ENCODE measurements at places on chromosomes 7 and 10.

DNA sequence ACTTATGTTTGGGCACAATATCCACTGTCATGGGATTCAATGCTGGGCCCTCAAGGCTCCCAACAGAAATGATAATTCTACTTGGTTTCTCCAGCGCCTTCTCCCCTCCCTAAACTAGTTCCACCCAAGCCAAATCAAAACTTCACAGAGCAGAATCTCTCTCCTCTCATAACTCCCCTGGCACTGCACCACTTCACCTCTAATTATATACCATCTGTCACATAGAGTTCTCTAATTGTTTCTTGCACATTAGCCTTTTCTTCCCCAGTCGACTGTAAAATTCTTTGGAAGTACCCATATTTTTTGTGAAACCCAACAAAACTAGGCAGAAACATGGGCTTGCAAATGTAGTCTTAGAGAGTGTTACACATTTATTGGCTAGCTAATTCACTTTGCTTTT, 8.1 kb downstream of the SGMS1 start:
- H3K36me3 ChIP-seq: no peaks in the 10 kb centered on the region
- no peak overlapping the region for H3K27ac ChIP-seq
- no peaks in the 10 kb centered on the region for H3K27me3 ChIP-seq
- H3K4me3 ChIP-seq: no peak overlapping the region
- peaks cover 72% of the 10 kb centered on the region for H3K4me1 ChIP-seq

DNA sequence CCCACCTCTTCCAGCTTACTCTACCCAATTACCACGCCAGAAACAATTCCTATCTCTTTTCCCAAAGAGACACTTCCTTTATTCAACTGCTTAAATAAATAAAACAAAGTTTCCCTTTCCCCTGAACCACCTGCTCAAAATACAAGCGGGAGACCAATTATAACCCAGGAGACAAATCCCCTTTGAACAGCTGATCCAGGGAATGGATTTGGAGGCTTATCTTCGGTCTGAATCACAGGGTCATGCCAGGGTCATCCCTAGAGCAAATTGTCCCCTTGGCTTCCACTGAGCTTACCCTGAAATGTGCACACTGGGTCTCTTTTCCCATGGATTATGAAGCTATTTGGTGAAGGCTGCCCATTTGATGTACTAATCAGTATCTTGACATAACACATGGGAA, 99.9 kb upstream of the JAZF1 start:
- no peak for ATAC-seq
- no peak overlapping the region for H3K4me3 ChIP-seq
- no peaks in the 10 kb centered on the region for H3K27me3 ChIP-seq
- no peaks in the 10 kb centered on the region for H3K4me1 ChIP-seq
- H3K36me3 ChIP-seq: no peaks in the 10 kb centered on the region

DNA sequence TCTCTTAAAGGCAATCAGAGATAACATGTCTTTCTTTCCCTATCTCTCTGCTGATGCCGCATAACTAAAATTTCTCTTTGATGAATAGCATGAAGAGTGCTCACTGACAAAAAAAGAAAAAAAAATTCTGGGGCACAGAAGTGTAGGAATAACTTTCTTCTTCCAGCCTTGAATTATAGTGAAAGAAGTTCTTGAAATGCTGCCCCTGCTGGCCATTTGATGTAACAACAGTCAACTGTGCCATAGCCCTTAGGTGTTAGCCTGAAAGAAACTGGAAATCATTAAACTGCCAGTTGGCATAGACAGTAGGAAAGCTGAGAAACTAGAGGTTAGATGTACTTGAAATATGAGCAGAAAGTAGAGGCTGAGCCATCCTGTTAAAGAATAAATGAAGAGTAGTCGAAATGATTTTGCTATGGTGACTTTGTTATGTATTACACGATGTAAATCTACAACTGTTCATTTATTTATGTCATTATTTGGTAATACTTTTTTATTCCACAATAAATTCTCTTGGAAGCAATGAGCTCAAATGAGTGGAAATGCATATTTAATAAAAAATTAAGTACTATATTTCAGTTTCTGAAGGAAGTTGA, 48.3 kb upstream of the FAM171A1 start:
- H3K4me3 ChIP-seq: no peak overlapping the region

GRCh38 chr7:13322126-13322525, 634.7 kb downstream of the ARL4A start:
- H3K4me3 ChIP-seq: no peak overlapping the region
- no peak overlapping the region for H3K27ac ChIP-seq
- no peak for ATAC-seq

DNA sequence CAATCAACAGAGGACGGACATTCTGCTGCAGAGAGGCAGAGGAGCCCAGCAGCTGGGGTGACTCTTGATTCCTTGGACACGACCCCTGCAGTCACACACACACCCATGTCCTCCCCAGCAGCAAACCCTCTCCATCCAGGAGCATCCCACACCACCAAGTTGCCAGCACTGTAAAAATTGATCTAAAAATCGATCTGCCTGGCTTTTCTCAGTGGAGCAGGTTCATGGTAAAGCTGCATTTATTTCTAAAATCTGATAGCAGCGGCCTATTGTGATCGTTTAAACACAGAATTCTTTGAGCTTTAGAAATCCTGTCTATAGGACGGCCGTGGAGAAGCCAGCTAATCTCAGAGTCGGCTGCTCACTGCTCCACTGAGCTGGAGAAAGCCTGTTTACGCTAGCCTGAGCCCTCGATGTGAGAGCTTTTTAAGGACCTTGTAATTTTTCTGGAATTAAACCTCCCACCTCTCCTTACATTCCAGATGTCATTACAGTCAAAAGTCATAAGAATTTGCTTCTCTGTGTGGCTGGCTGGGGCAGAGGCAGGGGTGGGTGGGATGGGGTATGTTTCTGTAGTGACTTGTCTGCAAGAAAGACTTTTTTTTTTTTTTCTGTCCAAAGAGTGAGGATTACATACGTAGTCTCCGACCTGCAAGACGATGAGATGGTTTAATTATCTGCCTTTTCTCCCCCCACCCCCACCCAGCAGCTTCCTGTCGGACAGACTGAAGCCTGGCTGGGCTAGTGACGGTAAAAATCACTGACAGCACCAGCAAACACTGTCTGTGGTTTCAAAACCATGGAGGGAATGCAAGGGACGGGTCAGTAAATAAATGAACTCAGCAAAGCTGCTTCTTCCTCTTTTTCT, 31.6 kb downstream of the TRIM8 start:
- H3K4me3 ChIP-seq: no peak overlapping the region
- H3K4me1 ChIP-seq: peaks cover 36% of the 10 kb centered on the region
- H3K27me3 ChIP-seq: no peaks in the 10 kb centered on the region
- peak; percentile 88 for ATAC-seq

- H3K4me1 ChIP-seq: no peaks in the 10 kb centered on the region
- no peak overlapping the region for H3K4me3 ChIP-seq
- no peaks in the 10 kb centered on the region for H3K27me3 ChIP-seq
Measured at GRCh38 chr10:30598105-30598776, 31.3 kb downstream of the LYZL2 start.

- H3K36me3 ChIP-seq: no peaks in the 10 kb centered on the region
- ATAC-seq: no peak
- no peak overlapping the region for H3K4me3 ChIP-seq
- no peak overlapping the region for H3K27ac ChIP-seq
- peaks cover 9% of the 10 kb centered on the region for H3K4me1 ChIP-seq
Measured at GRCh38 chr10:71975087-71975870, 11.1 kb downstream of the CHST3 start.

GRCh38 chr7:69245646-69246045, 352.6 kb upstream of the AUTS2 start:
- no peaks in the 10 kb centered on the region for H3K36me3 ChIP-seq
- H3K27me3 ChIP-seq: peaks cover 12% of the 10 kb centered on the region
- no peak for ATAC-seq

DNA sequence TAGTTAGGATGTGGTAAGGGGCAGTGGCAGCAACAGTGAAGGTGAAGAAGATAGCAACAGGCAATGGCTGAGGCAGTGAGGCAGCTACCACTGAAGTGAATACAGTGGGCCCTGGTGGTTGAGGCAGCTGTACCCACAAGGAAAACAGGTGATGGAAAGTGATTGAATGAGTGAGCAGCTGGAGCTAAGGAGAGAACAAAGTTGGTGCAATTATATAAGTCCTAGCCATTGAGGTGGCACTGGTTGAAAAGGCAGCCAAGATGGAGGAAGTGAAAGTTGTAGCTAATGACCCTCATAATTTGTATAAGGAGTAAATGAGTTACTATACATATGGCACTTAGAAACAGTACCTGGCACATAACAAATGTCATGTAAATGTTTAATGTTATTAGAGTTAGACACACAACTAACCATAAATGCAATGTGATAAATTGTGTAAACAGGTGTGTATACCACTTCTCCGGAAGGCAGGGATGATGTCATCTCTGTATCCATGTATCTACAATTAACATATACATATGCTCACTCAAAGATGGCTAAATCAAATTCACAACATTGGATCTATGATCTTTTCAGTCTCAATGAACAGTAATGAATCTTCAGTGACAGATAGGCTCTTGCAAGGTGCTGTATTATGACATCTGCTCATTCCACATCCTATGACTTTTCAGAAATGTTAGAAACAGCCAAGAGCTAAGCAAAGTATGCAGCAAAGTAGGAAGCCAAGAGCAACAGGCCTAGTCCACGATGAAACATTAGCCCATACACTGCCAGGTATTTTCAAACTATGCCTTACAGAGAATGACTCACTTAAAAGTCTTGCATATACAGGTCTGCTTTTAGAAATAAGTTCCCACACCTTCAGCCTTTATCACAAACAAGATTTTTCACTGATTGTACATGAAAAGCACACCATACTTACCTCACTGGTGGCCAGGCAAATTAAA, 10.7 kb downstream of the XPNPEP1 start:
- H3K4me1 ChIP-seq: peaks cover 66% of the 10 kb centered on the region
- peak overlapping the region; percentile 16 for H3K4me3 ChIP-seq
- H3K27ac ChIP-seq: peak overlapping the region; percentile 50
- peaks cover 54% of the 10 kb centered on the region for H3K36me3 ChIP-seq
- ATAC-seq: peak; percentile 92

DNA sequence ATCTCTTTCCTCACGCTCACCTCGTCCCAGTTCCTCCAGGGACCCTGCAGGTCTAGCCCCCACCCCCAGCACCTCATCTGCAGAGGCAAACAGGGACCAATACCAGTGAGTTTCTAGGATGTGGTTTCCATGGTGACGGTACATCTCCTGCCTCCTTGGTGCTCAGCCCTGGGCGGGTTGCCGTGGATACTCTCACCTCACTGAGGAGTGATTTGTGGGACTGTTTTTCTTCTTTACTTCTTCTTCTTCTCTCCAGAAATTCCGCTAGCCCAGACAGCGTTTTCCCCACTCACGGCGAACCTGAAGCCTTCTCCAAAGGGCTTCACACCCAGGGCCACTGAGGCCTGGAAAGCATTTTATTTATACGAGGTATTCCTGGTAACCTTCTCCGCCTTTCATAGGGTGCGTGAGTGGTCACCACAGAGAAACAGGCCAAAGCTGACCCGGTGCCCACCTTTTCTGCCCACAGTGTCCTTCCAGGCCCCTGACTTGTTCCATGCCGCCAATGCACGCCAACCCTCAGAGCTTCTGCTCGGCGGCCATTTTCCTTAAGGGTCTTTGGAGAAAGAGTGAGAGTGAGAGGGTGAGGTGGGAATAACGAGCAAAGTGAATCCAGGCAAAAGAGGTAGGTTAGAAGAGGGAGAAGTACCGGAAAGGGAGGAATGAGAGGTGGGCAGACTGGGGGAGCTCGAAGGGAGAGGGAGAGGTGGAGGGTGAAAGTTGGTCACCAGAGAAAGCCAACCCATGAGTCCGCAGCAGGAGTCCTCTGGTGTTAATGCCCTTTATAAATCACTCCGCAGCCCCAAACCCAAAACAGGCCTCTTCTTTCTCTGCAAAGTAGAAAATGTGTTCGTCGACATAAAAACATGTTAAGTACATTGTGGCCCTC, 15.5 kb downstream of the FAM241B start:
- H3K27ac ChIP-seq: no peak overlapping the region
- no peak for ATAC-seq
- no peak overlapping the region for H3K4me3 ChIP-seq

DNA sequence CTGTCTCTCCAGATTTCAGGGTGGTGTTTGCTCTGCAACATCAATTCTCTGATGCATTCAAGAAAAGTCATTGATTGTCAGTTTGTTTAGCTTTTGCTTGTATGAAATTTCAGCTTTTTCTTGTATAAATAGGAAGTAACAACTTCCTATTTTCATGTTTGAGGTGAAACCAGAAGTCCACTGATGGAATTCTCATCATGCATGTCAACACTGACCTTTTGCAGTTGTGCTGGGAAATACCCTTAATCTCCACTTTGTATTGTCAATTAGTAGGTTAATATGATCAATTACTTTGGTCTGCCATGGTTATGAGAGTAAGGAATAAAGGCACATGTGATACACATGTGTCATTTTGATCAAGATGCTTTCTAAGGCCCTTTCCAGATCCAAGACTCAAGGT, 208.8 kb upstream of the HPS1 start:
- no peak overlapping the region for H3K4me3 ChIP-seq
- H3K27ac ChIP-seq: no peak overlapping the region
- ATAC-seq: peak; percentile 45
- H3K36me3 ChIP-seq: no peaks in the 10 kb centered on the region
- H3K27me3 ChIP-seq: peaks cover 12% of the 10 kb centered on the region

GRCh38 chr10:132566892-132567291, 29.3 kb downstream of the INPP5A start:
- no peak overlapping the region for H3K27ac ChIP-seq
- no peak overlapping the region for H3K4me3 ChIP-seq
- H3K4me1 ChIP-seq: peaks cover 44% of the 10 kb centered on the region

DNA sequence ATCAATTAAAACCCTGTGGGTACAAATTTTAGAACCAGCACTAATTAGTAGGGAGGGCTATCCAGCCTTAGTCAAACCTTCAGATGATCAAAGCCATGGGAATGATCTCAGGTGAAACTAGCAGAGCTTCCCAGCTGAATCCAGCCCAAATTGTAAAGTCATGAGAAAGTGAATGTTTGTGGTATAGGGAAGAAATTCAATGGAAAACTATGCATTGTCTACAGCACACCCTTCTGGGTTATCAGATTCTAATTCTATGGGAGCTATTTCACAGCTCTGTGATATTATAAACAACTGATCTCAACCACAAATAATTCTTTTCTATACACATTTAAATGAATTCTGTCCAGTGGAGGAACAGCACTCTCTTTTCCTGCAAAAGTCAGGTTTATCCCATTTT, 24.6 kb upstream of the BMPER start:
- H3K36me3 ChIP-seq: no peaks in the 10 kb centered on the region
- H3K4me1 ChIP-seq: no peaks in the 10 kb centered on the region
- no peaks in the 10 kb centered on the region for H3K27me3 ChIP-seq
- H3K27ac ChIP-seq: no peak overlapping the region
